NCI-H187 (cell line): ENCODE measurements at places on chromosomes 2 and 18.

GRCh38 chr2:147110317-147110716, 734.5 kb upstream of the ACVR2A start:
- DNase-seq, result no peak

DNA sequence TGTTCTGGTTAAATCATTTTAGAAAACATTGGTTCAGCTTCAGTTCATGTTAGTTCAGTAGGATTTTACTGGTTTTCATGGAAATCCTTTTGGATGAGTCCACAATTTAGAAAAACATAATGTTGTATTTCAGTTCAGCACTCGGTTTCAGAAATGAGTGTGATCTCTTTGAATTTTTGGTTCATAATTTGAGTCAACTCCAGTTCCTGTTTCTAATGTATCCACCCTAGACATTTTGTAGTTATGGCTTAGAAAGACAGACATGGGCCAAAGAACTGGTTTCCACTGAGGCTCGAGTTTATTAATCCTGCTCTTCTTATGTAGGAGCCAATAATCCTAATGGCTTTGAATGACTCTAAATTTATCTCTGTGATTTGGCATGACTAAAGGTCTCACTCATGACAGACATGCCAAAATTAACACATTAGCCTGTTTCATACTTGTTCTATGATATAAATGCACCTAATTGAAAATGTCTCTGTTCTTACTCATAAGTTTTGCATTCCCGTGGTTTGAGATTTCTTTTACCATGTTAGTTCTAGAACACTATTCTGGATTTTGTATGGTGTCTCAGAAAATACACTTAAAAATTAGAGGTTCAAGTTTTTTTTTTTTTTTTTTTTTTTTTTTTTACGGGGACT, 82.3 kb upstream of the SPRED2 start:
- DNase-seq, result no peak

- DNase-seq, result no peak
These were observed 3.2 kb upstream of the CYP26B1 start for GRCh38 chr2:72150861-72151356.

GRCh38 chr2:44886414-44886813, 55.1 kb upstream of the SIX3 start:
- no peak for DNase-seq

- no peak for DNase-seq
These were observed 66.0 kb upstream of the FAM136A start for GRCh38 chr2:70367722-70368323.

GRCh38 chr2:234502919-234503285, 6.0 kb upstream of the ARL4C start:
- DNase-seq, result no peak

DNA sequence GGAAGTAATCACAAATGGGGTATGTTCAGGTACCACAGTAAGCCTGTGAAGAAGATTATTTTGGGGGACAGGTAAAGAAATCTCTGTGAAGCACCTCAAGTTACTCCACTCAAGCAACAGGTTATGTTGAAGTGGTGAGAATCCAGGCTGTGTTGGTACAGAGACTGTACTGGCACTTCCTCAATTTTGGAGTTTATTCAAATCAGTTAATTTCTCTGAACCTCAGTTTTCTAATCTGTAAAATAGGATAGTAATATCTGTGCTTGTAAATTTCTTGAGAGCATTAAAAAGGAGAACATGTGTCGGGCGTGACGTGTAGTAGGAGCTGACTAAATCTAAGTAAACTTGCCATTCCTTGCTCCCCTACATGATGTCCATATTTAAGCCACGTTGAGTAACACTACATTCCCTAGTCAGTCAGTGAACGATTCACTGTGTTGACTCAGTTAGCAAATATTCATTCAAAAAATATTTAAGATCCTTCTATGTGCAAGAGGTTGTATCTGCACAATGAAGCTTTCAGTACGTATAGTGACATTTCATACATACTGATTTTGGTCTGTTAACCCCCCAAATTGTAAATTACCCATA, 504.2 kb downstream of the ZEB2 start:
- no peak for DNase-seq
